ENCODE measurements at places on chromosomes 16 and 17.
A peak's percentile ranks its signal among the peaks of the same experiment; 100 is the strongest.

- no peak for DNase-seq
These were observed 21.4 kb downstream of the CD300LG start for GRCh38 chr17:43868226-43868994.

DNA sequence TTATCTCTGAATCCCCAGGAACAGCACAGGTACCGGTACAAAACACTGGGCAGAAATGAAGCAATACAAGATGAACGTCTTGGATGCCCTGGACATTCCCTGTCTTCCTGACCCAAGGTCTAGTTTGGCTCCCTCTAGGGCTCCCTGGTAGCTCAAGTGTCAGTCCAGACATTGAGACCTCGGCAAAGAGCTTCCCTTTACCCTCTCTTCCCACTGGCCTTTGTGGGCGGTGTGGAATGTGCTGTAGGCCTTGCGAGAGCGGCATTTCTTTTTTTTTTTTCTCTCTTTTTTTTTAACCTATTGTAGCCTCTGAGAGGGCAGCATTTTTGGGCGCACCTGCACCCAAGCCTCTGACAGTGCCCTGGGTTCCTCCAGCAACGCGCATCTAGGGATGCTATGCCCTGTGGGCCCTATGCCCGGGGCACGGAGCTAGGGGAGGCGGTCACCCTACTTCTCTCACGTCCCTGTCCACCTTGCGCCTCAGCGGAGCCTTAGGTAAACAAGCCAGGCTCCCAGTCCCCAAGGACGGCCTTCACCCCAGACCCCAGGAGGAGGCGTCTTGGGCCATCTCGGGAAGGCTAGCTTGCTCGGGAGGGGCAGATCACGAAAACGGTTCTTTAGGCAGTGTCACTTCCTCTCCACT lies 1.2 kb upstream of the NFATC3 start:
- DNase-seq: no peak

DNA sequence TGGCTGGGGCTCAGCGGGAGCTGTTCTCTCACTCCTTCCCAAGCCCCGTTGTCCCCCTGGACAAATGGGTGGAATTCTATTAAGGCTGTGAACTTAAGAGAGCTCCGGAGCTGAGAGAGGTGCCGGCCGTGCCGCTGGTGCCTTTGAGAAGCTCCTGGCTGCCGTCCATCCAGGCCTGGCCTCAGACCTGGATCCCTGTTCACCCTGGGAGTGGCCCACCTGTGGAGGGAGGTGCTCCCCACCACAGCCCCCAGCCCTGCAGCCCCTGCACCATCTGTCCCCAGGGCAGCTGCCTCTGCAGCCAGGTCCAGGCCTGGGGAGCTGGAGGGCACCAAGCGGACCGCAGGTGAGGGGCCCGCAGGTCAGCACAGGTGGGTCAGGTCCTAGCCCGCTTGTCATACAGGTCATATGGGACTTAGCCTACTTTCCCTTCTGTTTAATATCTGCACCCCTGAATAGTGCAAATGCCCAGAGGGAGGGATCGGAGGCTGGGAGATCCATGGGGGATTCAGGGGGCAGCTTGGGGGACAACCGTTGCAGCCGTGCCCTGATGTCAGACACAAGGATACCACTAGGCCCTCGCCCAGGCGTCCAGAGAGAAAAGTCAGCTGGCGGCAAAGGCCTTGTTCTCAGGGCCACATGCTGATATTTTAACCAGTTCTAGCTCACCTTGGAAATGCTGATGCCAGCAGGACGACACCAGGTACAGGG lies 15.2 kb upstream of the METRNL start:
- DNase-seq: no peak

DNA sequence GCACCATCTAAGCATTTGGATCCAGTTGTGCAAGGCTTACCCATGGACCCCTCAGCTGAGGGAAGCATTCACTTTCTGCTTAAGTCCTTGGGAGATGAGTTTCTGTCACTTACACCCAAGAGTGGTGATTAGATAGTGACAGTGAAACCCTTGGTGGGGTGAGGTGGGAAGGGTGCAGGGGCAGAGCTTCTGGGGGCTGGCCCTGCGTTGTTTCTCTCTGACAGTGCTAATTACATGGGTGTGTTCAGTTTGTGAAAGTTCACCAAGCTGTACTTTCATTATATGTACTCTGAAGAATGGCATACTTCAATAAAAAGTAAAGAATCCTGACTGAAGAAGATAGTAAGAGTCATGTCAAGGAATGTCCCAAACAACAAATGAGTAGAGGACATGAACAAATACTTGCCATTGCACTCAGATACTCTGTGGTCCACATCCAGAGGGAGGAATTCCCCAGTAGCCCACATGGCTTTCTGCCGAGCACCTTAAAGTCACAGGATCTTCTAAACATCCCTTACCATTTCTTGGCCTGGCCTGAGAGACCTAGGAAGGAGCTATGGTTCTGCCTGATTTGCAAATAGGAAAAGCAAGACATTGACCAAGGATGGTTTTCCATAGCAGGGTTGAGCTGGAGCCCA lies 8.4 kb downstream of the CHST6 start:
- no peak for DNase-seq

DNA sequence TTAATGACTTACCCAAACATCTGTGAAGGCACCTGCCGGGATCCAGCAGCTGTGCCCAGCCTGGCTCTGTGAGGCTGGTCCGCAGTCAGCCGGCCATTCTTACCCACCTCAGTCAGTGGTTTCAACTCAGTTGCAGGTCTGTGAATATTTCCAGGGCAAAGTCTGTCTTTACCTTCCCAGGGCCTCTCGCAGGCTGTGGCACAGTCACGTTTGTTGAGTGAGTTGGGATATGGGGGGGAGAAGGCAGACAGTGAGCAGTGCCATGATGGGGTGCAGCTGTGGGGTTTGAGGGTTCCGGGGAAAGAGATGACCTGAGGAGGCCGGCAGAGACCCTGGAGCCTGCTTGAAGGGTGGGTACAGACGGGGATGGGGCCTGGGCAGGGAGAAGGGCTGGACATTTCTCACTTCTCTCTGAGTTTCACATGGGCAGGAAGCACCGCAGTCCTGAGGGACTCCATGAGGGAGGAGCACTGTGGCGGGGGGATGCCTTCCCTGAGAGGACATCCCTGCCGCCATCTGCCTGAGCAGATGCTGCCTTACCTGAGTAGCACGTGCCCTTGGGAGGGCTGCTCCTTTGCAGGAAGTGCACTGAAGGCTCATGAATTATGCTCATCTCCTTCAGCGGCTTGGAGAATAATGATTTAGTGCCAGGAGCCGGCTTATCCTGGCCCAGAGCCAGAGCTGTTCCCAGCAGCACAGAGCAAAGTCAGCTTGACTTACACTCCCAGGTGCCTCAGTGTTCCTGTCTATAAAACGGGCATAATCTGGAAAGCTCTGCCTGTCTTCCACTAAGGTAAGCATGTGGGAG lies 48.1 kb downstream of the KSR1 start:
- no peak for DNase-seq

DNA sequence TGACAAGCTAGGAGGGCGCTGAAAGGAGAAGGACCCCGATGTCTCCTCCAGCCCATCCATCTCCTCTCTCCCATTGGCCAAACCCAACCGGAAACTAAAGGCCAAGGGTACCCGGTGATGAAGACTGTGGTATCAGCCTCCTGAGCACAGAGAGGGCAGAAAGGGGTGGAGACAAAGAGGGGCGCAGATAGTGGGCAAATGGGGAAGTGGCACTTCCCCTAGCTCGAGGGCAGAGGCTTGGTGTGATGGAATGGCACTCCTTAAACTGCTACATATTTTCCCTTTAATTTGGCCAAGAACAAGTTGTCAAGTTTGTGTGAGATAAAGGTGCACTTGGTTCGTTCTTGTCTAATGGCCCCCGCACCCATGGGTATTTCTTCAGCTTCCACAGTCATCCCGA lies 27.8 kb downstream of the IL4R start:
- no peak for DNase-seq

GRCh38 chr17:7329997-7330637 lies 982 bp upstream of the NEURL4 start:
- peak; percentile 76 for DNase-seq

DNA sequence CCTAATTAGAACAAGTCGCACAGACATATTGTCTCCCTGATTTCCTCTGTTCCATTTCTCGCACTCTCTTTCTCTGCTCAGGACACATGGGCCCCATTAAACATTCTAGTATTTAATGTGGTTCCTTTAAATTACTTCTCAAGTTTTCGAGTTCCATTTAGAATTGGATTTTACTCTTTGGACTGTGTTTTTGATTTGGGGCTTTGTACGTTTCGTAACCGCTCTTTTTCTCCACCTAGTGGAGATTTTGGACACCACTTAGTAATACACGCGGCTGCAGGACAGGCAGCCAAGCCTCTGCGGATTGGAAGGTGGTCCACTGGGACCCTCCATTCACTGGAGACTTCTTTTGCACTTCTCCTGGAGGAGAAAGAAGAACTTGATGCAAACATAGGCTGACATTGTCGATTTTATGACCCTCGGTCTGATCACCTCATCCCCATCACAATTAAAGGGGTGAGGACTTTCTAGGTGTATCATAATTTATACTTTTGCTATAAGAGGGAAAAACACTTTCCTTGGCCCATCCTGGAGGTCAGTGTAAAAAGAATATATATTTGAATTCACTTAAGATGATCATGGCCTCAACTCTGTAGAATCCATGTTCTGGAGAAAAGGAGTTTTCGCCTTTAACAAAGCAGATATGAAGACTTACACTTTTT lies 85.7 kb downstream of the NOG start:
- DNase-seq: no peak

- no peak for DNase-seq
These were observed 11.0 kb upstream of the SPOP start for GRCh38 chr17:49688848-49689247.

DNA sequence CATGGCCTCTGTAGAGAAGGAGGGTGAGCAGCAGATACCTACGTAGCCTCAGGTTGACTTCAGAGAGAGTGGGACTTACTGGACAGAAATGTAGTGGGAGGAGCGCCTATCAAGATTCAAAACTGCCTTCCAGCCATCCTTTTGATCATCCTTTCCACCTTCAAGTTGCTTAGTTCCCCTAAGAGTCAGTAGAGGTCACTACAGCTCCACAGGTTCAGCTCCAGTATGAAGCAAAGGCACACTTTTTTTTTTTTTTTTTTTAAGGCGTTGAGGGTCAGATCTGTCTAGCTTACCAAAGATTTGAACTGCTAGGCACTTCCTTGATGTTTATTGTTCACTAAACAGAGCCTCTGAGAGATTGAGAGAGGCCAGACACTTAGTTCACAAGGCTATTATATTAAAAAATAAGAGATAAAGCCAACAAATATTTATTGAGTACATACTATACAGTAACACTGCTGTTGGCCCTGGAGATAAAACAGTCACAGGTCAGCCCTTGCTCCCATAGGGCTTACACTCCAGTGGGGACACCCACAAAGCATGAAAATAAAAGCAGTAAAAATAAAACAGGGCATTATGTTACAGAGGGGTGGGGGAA lies 3.1 kb downstream of the RNF227 start:
- DNase-seq: no peak

DNA sequence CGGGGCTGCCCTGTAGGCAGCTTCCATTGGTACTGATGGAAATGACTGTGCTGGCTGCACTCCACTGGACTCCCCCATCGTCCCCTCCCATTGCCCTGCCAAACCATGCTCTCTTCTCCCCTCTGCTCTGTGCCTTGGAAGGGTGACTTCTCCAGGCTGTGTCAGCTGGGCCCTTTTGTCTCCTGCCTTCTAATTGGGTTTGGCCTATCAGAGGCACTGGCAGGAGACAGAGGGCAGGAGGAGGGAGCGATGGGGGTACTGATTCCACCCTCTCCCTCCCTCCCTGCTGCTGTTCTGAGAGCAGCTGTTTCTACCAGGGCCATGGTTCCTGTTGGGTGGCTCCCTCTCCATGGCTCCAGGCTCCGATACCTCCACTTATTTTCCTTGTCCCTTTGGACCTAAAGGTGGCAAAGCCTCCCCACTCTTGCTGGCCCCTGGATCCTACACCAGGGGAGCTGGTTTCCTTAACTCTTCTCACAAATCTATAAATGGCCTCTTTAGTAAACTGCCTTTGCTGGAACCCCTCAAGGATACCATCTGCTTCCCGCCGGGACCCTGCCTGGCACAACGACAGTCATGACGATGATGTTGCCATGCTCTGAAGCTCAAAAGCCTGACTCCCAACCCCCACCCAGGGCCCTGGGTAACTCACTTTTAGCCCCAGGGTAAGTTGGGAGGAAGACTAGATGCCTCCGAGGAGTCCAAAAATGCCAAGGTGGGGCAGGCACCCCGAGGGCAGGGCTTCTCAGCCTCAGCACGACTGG lies 123.8 kb upstream of the RPL38 start:
- DNase-seq: no peak

- no peak for DNase-seq
These were observed 4.7 kb downstream of the CBFA2T3 start for GRCh38 chr16:88972349-88972748.

GRCh38 chr17:81027591-81028505 lies 7.1 kb upstream of the BAIAP2 start:
- DNase-seq: peak; percentile 48

DNA sequence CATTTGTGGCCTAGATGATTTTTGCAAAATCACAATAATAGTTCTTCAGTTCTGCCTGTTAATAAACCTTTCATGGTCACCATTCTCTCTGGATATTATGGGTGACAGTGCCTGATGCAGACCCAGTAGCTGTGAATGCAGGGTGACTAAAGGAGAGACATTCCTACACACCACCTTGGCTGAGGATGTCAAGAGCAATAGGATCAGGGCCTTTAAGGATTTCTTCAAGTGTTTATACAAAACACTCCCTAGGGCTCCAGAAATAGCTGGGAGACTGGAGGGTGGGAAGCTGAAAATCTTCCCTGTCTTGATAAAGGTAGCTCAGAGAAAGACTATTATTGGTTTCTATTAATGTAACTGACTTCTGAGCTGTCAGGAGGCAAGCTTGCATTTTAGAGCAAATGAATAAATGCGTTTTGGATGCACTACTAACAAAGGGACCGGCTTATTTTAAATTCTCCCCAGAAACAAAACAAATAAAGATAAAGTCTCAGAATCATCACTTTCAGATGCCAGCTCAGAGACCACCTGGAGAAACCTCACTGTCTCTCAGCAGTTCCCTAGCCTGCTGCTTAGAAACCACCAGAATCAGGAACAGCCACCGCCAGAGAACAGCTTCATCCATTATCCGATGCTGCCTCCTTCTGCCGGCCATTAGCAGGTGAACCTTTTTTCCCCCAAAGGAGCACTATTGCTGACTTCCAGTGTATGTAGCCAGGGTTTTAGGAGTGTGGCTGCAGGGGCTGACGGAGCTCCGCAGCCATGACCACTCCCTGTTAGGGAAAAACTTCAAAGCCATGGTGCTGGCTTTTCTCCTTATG lies 171.4 kb upstream of the DYNLRB2 start:
- no peak for DNase-seq

DNA sequence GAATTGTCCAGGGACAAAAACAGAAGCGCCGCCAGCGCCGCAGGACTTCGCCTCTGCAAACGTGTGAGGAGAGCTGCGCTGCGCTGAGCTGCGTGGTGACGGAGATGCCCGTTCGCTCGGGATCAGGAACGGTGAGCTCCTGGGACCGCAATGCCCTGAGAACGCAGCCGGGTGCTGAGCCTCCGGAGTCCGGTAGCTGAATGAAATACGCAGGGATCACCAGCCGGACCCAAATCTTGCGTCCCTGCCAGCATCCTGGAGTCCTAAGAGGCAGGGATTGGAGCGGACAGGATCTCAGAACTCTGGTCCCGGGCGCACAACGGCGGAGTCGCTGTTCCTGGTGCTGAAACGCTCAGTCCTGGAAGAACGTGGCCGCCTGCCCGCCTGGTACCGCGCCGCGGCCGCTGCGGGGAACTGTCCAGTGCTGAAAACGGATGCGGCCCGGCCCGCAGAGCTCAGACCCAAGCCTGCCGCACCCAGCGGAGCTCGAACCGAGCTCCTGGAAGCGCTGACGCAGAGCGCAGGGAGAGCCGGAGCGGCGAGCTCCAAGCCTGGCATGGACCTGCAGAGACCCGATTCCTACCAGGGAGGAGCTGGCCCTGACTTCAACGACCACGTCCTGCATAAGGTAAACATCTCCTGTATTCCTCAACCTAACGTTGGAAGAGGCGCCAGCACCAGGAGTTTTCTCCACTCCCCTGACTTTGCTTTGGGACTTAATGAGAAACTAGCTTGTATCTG lies 41.5 kb downstream of the CD300LF start:
- peak; percentile 77 for DNase-seq
